T-cell (primary cell): ENCODE measurements at places on chromosomes 3 and 15. TPM values are rescaled to one million over a fixed set of nuclear protein-coding genes. Genes with fewer than 3 reads are reported as not detected.

GRCh38 chr15:80496096-80496495 lies 91.9 kb downstream of the ARNT2 start:
- no peak overlapping the region for H3K4me3 ChIP-seq
- peaks cover 13% of the 10 kb centered on the region for H3K27me3 ChIP-seq
- no peaks in the 10 kb centered on the region for H3K36me3 ChIP-seq
- H3K4me1 ChIP-seq: no peaks in the 10 kb centered on the region
- no peak overlapping the region for H3K27ac ChIP-seq

DNA sequence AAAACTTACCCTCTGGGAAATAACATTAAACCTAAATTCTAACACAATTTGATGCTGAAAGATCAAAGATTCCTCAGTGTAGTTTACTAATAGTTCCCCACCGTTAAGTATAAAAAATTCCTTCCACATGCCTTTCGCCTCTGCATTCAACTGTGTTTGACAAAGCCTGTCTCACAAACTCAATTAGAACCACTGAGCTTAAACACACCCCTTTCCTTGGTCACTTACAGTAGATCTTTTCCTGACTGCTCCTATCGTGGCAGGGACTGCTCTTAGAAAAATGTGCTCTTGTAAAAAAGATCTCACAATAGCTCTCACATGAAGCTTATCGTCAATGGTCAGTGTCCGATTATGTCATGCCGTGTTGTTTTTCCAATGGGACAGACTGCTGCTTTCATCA lies 8.9 kb upstream of the KBTBD8 start:
- no peaks in the 10 kb centered on the region for H3K36me3 ChIP-seq
- DNase-seq: no peak
- no peak overlapping the region for H3K4me3 ChIP-seq
- H3K27me3 ChIP-seq: no peaks in the 10 kb centered on the region

DNA sequence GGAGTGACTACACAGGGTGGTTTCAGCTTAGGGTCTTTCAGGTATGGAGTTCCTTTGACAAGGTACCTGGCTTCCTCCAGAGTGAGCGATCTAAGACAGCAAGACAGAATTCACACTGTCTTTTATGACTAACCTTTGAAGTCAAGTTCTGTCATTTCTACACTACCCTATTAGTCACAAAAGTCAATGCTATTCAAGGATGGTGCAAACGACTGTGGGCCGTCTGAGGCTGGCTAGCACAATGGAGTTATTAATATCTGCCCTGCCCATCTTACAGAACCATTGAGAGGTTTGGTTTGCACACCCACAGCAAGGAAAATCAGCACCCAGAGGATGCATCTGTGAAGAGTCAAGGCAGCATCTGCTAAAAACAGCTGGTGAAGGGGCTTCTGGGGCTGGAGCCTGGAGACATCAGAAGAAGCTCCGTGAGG lies 62.9 kb upstream of the XCR1 start:
- no peak overlapping the region for H3K4me3 ChIP-seq
- H3K4me1 ChIP-seq: peaks cover 17% of the 10 kb centered on the region
- no peak for DNase-seq
- no peak overlapping the region for H3K27ac ChIP-seq

DNA sequence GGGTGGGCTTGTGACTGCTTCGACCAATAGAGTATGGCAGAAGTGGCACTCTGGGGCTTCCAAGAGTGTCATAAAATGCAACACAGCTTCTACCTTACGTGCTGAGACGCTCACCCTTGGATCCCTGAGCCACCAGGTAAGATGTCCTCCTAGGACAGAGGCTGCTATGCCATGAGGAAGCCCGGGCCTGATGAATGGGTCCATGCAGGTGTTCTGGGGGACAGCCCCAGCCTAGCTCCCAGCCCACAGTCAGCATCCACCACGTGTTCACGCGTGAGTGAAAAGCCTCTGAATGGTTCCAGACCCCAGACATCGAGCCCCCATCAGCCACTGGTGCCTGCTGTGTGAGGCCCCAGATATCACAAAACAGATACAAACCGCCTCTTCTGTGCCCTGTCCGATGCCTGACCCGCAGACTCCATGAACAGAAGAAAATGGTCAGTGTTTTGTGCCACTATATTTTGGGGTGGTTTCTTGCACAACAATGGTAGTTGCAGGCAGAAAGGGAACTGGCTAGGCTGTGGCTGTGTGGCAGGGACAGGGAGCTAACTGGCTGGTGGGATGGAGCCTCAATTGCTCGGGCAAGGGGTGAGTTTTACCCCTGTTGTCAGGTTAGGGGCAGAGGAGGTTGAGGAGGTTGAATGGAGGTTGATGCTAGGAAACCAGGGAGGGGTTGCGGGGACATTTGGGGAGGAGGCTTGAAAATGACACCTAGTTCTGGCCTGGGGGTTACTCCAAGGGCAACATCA lies 92.2 kb downstream of the LINGO1 start:
- no peaks in the 10 kb centered on the region for H3K36me3 ChIP-seq
- no peak for DNase-seq
- peaks cover 15% of the 10 kb centered on the region for H3K4me1 ChIP-seq
- peaks cover 24% of the 10 kb centered on the region for H3K27me3 ChIP-seq

- no peak overlapping the region for H3K4me3 ChIP-seq
- no peaks in the 10 kb centered on the region for H3K27me3 ChIP-seq
- peaks cover 8% of the 10 kb centered on the region for H3K36me3 ChIP-seq
- DNase-seq: no peak
Observed at GRCh38 chr3:128348075-128348474, 118.6 kb downstream of the DNAJB8 start.

DNA sequence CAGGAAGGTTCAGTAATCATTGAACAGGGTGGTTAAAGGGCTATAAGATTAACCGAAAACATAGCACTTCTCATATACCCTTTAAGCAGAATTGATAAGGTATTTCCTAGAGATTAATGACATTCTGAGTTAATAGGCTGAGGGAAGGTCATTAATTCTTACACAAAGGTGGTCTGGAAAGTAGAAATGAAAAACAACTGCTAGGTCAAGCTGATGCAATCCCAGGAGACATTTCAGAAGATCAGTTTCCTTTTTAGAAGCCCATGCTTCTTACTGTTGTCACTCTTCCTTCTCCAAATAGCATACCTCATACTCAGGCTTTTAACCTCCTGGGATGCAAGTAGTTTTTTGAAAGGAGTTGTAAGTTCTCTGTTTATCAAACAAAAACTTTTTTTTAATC lies 8.8 kb downstream of the FILIP1L start:
- no peak overlapping the region for H3K27ac ChIP-seq
- no peaks in the 10 kb centered on the region for H3K36me3 ChIP-seq
- no peak for DNase-seq

DNA sequence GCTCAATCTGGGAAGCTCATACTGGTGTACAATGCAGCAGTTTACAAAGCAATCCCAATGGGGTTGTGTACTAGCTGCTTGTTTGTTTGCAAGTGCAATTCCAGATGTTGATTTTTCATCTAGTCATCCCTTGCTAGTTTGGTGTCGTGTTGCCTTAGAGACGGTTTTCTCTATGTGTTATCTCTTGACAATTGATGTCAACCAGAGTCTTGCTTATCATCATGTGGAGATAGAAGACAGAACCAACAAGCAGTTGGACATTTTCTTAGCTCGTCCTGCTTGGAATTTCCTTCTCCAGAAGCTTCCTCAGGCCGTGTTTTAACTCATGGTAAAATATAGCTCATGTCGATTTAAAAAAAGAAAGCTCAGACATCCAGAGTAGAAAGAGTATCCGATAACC lies 262.0 kb upstream of the KCNH8 start:
- no peaks in the 10 kb centered on the region for H3K36me3 ChIP-seq
- no peaks in the 10 kb centered on the region for H3K4me1 ChIP-seq
- no peak overlapping the region for H3K27ac ChIP-seq
- DNase-seq: no peak
- H3K4me3 ChIP-seq: no peak overlapping the region

GRCh38 chr15:91366111-91366510 lies 266.1 kb downstream of the SV2B start:
- H3K4me1 ChIP-seq: peaks cover 7% of the 10 kb centered on the region
- no peaks in the 10 kb centered on the region for H3K27me3 ChIP-seq
- no peak overlapping the region for H3K4me3 ChIP-seq
- no peak for DNase-seq
- H3K36me3 ChIP-seq: no peaks in the 10 kb centered on the region

REC114 gene
- not detected for total RNA-seq

RTP1 gene
- not detected for total RNA-seq

NAA80 gene
- total RNA-seq: 33.8 TPM

CHRNA5 gene
- total RNA-seq: 0.57 TPM

UPK1B gene
- not detected for total RNA-seq

EOMES gene
- 19.7 TPM for total RNA-seq
